ENCODE measurements at places on chromosomes 7 and 10. TPM values are rescaled to one million over a fixed set of nuclear protein-coding genes. Genes with fewer than 3 reads are reported as not detected.

Gene HOXA1
- total RNA-seq, result 3.5 TPM

Gene PLPP4
- total RNA-seq, result not detected

GRCh38 chr7:129772646-129773280 is 161.2 kb downstream of the NRF1 start:
- no peak for DNase-seq

- DNase-seq, result no peak
Observed at GRCh38 chr7:106740806-106741205, 79.8 kb upstream of the CCDC71L start.

DNA sequence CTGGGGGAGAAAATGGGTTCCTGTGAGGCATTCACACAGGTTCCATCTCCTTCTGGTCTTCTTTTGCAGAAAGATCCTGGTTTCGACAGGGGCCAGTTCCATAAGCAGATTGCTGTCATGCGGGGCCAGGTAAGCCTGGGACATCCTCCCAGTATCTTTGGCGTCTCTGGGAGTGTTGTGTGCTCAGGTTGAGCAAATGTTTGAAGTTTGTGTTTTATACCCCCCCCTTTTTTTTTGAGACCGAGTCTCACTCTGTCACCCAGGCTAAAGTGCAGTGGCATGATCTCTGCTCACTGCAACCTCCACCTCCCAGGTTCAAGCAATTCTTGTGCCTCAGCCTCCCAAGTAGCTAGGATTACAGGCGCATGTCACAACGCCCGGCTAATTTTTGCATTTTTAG is 20.0 kb downstream of the AVPI1 start:
- DNase-seq, result no peak

GRCh38 chr10:73998929-73999691 is 1.2 kb downstream of the VCL start:
- peak; percentile 50 for DNase-seq
